CD8-positive, alpha-beta memory T cell (primary cell): ENCODE measurements at places on chromosomes 3 and 15. TPM values are rescaled to one million over a fixed set of nuclear protein-coding genes. Genes with fewer than 3 reads are reported as not detected.

GRCh38 chr3:123696808-123697207 lies 112.0 kb upstream of the HACD2 start:
- no peak for DNase-seq

GRCh38 chr15:66138096-66138783 lies 115.3 kb downstream of the MEGF11 start:
- DNase-seq: no peak

DNA sequence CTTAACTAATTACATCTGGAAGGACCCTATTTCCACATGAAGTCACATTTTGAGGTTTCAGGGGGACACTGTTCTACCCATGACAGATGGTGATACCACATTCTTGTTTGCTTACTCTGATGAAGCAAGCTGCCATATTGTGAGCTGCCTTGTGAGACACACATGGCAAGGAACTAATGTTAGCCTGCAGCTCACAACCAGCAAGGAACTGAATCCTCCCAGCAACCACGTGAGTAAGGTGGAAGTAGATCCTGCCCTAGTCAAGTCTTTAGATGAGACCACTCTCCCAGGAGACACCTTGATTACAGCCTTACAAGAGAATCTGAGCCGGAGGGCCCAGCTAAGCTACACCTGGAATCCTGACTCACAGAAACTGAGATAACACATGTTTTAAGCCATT lies 160.1 kb downstream of the PDE8A start:
- no peak for DNase-seq

- no peak for DNase-seq
These were observed 249.3 kb upstream of the TGFBR2 start for GRCh38 chr3:30356866-30357753.

GRCh38 chr3:109241459-109242186 lies 74.7 kb downstream of the DPPA2 start:
- DNase-seq: no peak

DNA sequence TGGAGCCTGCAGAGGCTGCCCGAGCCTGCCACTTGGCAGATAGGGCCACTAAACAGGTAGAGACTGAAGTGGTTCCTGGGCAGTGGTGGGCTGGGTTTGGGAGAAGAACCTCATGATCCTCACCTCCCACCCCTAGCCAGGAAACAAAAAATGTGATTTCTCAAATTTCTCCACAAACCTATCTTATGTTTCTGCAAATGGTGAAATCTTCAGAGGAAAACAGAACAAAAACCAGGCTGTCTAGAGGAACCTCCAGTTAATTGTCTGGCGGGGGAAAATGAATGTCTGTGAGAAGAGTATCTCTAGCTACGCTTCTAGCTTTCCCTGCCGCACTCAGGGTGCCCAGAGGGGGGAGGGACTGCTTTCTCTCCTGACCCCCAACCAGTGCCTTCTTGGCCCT lies 55.9 kb downstream of the TRA2B start:
- no peak for DNase-seq

- DNase-seq: no peak
These were observed 86.5 kb downstream of the TNIK start for GRCh38 chr3:171373711-171374110.

DNA sequence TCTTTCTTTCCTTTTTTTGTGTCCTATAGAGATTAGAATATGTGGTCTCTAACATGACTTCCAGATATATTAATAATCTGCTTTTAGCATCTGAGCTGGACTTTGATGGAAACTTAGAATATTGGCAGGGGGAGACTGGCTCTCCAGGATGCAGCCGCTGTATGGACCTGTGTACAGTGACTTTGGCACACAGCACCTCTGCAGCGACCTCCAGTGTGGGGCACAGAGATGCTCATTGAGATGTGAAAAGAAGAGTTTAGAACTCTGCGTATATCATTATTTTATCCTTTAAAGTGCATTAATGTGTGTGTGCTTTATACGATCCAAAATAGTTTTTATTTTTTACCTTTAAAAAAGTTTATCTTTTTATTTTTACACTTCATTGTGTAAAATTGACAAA lies 18.3 kb downstream of the CFAP161 start:
- DNase-seq: no peak

GRCh38 chr3:151998744-151999143 lies 125.3 kb downstream of the SUCNR1 start:
- DNase-seq: no peak

DNA sequence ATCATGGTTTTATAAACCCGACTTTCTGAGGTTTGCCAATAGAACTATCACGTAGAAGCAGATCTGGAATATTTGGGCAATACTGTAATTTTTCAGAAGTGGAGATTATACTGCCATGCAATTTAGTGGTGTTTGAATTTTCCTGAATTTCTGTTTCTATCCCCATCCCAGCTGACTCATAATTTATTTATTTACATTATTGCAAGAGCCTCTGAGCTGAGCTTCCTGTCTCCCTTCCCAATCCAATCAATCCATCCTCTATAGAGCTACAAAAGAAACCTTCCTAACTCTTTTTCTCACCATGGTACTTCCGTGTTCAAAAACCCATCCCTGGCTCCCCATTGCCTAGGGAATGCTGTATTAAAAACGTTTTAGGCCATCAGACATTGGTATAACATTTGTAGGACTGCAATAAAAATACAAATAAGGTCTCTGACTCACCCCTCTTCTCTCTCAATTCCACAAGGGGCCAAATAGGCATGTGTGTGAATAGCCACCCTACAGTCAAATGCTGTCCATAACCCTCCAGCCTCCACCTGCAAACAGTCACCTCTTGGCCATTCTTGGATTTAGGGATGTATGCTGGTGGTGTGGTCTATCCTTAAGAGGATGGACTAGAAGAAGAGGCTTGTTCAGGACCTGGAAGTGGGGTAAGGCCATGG lies 190.7 kb downstream of the CD47 start:
- no peak for DNase-seq

DNA sequence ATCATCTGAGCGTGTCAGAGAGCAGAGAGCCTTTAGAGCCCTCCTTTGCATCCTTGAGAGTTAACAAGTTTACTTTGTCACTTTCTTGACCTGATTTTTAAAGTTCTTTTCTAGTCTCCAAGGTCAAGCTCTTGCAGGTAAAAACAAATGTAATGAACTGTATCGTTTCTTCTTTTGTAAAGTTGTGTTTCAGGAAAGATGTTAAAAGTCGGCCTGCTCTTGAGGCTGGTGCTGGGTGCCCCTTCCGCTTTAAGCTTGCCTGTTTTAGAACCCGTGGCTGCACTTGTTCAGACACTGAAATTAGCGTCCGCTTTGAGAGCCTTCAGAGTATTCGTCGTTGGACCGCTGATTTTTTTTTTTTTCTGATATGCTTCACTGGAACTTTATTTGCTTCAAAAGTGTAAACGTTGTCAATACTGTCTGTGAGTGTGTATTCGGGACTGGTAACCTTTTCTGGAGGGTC lies 52.6 kb upstream of the ULK4 start:
- no peak for DNase-seq

- no peak for DNase-seq
These were observed 632.1 kb downstream of the ROBO2 start for GRCh38 chr3:77672016-77672415.

- DNase-seq: no peak
These were observed 2.5 kb upstream of the INAFM2 start for GRCh38 chr15:40320931-40321371.

Gene GRK7
- not detected for total RNA-seq

Gene KBTBD13
- not detected for total RNA-seq

Gene DCLK3
- not detected for total RNA-seq

Gene MYEF2
- 9.8 TPM for total RNA-seq

Gene EOMES
- total RNA-seq: 37.1 TPM

Gene SAMMSON
- not detected for total RNA-seq

Gene LSAMP
- not detected for total RNA-seq

Gene BLM
- 37.0 TPM for total RNA-seq
